ENCODE measurements at places on chromosomes 13 and 19.
A peak's percentile ranks its signal among the peaks of the same experiment; 100 is the strongest.

GRCh38 chr19:54203151-54203611, 2.5 kb downstream of the RPS9 start:
- no peak for DNase-seq

GRCh38 chr19:4264812-4265211, 14.3 kb upstream of the SHD start:
- DNase-seq: no peak

DNA sequence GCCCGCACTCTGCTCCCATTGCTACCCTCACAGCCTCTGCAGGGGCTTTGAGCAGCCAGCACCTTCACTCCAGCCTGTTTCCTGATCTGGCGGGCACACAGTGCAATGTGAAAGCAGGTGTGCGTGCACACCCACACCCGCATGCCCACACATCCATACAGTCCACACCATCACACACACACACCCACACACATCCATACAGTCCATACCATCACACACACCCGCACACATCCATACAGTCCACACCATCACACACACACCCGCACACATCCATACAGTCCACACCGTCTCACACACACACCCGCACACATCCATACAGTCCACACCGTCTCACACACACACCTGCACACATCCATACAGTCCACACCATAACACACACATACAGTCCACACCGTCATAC, 28.0 kb downstream of the PIAS4 start:
- DNase-seq: no peak

GRCh38 chr19:14542711-14543328, 13.4 kb downstream of the TECR start:
- DNase-seq: no peak

DNA sequence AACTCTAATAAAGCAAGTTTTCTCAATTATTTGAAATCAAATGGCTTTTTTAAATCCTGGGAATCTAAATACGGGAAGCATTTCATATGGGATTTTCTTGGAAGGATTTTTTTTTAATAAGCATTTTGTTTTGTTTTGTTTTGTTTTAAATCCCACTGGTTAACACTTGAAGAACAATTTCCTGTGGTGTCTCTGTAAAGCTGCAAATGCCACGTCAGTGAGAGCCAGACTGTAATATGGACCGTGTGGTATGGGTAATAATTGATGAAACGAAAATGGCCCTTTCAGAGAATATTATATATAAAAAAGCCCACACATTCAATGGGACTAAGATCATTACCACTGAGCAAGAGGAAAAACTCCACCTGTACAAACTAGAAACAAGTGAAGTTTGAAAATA, 33.9 kb upstream of the MIR17HG start:
- no peak for DNase-seq

GRCh38 chr13:90696254-90696653, 651.2 kb upstream of the MIR17HG start:
- DNase-seq: no peak

- DNase-seq: peak; percentile 39
Observed at GRCh38 chr13:51793570-51794271, 10.2 kb downstream of the DHRS12 start.

- no peak for DNase-seq
Observed at GRCh38 chr19:15324791-15325519, 7.4 kb downstream of the BRD4 start.

DNA sequence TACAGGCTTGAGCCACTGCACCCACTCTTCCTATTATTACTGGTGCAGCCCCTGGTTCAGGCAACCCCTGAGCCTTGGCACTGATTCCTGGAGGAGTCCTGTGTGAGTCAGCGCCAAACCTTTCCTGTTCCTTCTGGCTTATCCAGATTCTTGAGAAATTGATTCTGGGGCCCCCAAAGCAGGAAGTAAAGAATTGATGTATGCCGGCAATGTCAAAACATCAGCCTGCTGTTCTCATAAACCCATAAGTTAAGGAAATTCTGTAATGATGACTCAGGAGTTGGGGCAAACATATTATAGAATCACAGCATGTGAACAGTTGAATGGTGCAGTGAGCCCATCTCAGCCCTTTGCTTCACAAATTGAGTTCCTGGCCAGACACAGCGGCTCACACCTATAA, 1.4 kb upstream of the OR7G3 start:
- no peak for DNase-seq

DNA sequence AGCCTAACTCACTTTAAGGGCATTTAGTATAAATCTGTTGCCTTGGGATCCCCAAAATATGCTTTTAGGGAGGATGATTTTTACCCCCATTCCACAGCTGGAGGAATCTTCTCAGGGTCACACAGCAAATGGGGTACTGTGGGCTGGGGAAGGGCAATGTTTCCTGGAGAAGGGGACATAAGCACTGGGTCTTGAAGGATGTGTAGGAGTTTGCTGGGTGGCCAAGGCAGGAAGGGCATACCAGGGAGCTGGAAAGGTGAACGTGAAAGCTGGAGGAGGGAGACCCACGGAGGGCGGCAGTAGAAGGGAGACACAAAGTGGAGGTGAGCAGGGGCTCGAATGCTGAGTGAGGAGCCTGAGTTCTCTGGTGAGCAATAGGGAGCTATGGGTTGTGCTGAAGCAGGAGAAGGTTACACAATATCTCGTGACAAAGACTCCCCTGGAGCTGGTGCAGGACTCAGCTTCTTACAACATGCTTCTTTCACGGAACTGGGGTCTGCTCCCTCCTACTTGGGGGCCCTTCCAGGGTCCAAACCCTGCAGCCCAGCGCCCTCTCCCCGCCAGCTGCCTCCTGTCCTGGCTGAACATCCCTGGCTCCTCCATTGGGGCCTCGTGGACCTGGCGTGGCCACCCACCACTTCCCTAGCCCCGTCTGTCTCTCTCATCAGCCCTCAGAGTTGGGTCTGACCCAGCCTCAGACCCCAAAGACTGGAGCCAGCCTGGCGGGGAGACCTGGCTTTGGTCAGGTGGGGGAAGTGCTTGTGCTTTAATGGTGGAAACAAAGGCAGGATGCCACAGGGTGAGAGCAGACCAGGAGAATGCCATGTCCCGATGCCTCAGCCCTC, 11.1 kb downstream of the CILP2 start:
- no peak for DNase-seq

- peak; percentile 57 for DNase-seq
Observed at GRCh38 chr13:84481958-84482357, 599.7 kb upstream of the SLITRK1 start.

- no peak for DNase-seq
Observed at GRCh38 chr13:34757441-34757840, 184.6 kb upstream of the NBEA start.

- no peak for DNase-seq
Observed at GRCh38 chr19:42442833-42443232, at the start of gene CXCL17. Gene CXCL17 (minus strand): TSS chr19:42442946. CDS start chr19:42442832, 114 bp downstream.

GRCh38 chr13:109938255-109938936, 152.0 kb upstream of the IRS2 start:
- peak; percentile 68 for DNase-seq

DNA sequence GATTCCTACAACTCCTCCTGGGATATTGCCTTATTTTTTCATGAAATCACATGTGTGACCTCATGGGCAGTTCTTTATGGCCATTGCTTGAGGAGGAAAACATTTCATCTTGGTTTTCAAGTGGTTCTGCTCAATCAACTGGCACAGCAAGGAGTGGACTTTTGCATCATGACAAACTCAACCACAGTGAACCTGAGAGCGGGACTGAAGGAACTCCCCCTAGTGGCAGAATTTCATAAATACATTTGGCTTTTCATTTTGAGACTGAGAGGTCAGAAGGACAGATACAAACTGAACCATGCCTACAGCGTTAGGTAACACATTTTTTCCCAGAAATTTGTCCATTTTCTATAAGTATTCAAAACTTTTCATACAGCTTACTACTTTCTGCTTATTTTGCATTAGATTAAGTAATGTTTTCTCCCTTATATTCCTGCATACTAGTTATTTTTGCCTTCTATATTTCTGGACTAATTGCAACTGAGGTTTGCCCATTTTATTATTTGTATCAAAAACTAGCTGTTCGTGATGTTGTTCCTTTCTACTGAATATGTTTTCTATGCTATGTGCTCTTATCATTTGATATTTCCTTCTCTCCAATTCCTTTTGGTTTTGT, 13.4 kb upstream of the SIGLEC12 start:
- DNase-seq: peak; percentile 7

DNA sequence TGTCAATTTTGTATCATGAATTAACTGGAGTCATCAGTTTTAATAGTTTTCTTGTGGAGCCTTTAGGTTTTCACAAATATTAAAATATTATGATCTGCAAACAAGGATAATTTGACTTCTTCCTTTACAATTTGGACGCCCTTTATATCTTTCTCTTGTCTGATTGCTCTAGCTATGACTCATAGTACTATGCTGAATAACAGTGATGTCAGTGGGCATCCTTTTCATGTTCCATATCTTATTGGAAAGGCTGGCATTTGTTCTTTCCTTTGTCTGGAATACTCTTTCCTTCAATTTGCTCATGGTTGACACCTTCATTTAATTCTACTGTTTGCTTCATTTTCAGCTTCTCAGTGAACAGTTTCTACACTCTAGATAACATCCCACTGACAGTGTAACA, 1129.3 kb downstream of the SLITRK5 start:
- no peak for DNase-seq

GRCh38 chr19:41965106-41965505, 6.0 kb upstream of the RABAC1 start:
- no peak for DNase-seq

- no peak for DNase-seq
Observed at GRCh38 chr13:114103801-114104654, 28.4 kb downstream of the RASA3 start.

GRCh38 chr13:57865600-57866294, 234.2 kb downstream of the PCDH17 start:
- no peak for DNase-seq

- no peak for DNase-seq
Observed at GRCh38 chr13:40158218-40158617, 502.8 kb downstream of the COG6 start.

DNA sequence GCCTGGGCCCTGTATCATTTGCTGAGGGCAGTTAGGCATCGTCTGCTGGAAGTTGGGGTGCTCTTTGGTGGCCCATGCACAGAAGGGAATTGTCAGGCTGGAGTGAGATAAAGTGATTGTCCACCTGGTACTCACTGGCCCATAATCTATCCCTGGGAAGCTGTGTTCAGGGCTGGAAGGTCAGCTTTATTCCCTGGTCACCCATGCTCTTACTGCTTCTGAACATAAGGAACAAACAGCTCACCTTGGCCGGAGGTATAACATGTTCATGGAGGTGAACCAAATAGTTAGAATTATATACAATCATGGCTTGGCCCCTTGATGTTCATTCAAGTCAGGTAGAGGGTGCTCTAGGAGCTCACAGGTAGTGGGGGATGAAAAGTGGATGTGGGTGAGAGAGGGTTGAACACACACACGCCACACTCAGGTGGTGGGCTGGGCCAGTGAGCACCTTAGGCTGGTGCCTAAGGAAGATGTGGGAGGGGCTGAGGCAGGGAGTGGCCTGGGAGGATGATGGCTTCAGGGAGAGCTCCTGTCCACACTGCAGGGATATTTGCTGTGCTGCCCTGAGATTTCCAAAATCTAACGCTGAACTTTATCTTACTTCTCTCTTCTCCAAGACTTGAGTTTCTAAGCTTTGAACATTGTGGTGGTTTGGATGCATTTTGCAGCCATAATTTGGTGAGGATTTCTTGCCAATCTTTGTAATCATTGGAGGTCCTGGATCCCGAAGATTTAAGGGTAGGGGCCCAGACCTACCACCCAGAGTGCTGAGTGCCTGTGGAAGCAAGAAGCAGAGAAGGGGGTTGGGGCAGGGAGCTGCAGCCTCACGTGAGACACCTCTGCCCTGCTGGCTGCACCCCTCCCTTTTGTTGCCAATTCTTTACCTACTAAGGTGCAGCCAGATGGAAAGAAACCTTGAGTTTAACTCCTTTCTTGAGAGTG, 420.6 kb downstream of the ZNF536 start:
- no peak for DNase-seq

GRCh38 chr13:78993792-78994191, 334.8 kb upstream of the OBI1 start:
- no peak for DNase-seq

DNA sequence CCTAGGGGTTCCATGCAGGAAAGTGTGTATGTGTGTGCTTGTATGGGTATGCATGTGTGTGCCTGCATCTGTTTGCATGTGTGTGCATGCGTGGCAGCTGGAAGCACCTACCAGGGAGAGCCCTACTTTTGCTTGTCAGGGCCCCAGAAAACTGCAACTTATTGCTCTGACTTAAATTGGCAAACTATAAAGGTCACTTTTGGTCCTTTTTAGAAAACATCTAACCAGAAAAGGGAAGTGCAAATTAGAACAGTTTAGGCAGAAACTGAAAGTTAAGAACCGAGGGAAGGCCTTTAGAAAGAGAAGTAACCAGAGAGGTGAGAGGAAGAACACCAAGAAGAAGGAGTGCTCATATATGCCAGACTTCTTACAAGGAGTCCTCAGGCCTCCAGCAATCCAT, 32.5 kb downstream of the DLEU7 start:
- no peak for DNase-seq

- peak; percentile 29 for DNase-seq
Observed at GRCh38 chr13:113786262-113786841, 27.3 kb downstream of the TMEM255B start.

GRCh38 chr19:8262431-8262830, 45.7 kb downstream of the CD320 start:
- no peak for DNase-seq

DNA sequence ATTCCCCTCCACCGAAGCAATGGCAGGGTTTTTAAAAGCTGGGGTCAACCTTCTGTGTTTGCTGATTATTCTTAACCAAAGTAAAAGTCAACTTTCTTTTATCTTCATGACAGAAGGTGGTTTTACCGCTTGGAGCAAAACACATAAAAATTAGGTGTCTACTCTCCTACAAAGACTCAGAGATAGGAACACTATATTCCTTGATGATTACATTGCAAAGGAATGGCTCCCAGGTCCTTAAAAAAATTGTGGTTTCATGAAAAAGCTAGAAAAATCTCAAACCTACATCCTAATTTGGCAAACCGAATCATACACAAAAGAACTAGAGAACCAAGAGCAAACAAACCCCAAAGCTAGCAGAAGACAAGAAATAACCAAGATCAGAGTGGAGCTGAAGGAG, 760.4 kb upstream of the PCDH20 start:
- DNase-seq: no peak

DNA sequence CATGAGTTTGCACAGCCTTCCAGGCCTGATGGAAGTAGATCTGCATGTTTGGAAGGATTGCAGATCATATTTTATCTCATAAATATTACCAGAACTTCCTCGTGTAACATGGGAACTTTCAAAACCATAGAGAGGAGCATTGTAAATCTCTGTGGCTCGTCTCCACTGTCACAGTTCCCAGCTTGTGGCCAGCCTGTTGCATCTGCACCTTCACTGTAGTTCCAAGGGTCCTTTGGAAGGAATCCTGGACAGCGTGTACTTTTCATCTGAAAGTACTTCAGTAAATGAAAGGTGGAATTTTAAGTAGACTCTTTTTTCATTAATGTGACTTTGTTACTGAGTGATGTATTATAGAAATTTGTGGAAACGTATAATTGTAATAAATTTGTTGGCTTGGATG, 105.4 kb downstream of the ATP11A start:
- DNase-seq: no peak

GRCh38 chr13:31322026-31322425, 122.3 kb downstream of the B3GLCT start:
- DNase-seq: no peak

All from AG04450 (cell line).